ENCODE measurements at places on chromosomes 4 and X.
A peak's percentile ranks its signal among the peaks of the same experiment; 100 is the strongest.

- peak; percentile 18 for DNase-seq
Observed at GRCh38 chrX:11543249-11543648, 122.5 kb downstream of the ARHGAP6 start.

GRCh38 chr4:66252291-66252690 is 582.0 kb upstream of the EPHA5 start:
- DNase-seq = peak; percentile 32

GRCh38 chrX:10397349-10397748 is 223.0 kb downstream of the MID1 start:
- no peak for DNase-seq

GRCh38 chrX:154988719-154989118 is 33.8 kb downstream of the F8 start:
- no peak for DNase-seq

- no peak for DNase-seq
Observed at GRCh38 chr4:76251441-76252270, at the start of gene FAM47E. Gene FAM47E (plus strand): TSS chr4:76251721. CDS start chr4:76251747, 26 bp downstream.

DNA sequence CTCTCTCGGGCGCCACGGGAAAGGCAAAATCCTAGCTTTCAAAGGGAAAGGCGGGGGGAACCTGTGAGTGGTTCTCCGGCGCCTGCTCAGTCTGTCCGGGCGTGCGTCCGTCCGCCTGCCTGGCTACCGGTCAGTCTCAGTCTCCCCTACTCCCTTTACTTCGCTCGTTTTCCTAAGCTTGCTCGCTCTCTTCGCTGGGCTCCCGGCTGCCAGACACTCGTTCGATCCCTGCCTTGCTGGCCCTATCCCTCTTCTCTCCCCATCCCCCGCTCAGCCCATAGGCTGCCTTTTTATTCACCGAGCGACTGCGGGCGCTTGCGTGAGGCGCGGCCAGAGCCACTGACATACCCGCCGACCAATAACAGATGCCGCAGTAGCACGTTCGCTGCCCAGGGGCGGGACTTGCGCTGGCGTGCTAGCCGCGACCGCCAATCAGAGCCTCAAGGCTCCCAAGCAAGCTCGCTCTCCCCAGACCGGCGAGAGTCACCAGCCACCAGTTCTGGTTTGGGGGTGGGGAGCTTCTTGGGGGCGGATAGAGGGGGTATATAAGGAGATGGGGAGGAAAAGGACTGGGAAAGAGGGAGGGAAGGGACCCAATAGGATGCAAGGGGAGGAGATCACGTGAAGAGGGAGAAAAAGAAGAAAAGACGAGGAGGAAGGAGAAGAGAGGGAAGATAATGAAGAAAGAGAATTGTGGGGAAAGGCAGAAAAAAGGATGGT is 30.0 kb downstream of the ARHGEF9 start:
- DNase-seq = peak; percentile 92

- no peak for DNase-seq
Observed at GRCh38 chr4:141792164-141792563, 155.8 kb downstream of the IL15 start.

DNA sequence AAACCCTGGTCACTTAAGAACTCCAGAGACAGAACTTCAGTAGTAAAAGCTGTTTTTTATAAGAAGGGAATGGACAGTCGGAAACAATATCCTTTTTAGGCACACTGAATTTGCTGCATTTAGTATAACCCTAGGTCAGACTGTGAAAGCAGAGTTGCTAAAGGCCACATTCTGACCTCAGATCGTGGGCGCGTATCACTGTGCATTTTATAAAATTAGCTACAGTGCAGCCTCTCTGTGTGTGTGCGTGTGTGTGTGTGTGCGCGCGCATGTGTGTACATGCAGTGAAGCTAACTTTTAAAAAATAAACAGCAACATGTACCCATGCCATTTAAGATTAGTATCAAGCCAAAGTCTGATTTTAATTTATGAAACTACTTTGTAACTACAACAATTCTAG is 8.0 kb downstream of the ZNF827 start:
- no peak for DNase-seq

Measured in RKO (cell line).